ENCODE measurements at places on chromosomes 2 and 18.

GRCh38 chr18:3015851-3016250 is 2.9 kb upstream of the LPIN2 start:
- no peak for DNase-seq

DNA sequence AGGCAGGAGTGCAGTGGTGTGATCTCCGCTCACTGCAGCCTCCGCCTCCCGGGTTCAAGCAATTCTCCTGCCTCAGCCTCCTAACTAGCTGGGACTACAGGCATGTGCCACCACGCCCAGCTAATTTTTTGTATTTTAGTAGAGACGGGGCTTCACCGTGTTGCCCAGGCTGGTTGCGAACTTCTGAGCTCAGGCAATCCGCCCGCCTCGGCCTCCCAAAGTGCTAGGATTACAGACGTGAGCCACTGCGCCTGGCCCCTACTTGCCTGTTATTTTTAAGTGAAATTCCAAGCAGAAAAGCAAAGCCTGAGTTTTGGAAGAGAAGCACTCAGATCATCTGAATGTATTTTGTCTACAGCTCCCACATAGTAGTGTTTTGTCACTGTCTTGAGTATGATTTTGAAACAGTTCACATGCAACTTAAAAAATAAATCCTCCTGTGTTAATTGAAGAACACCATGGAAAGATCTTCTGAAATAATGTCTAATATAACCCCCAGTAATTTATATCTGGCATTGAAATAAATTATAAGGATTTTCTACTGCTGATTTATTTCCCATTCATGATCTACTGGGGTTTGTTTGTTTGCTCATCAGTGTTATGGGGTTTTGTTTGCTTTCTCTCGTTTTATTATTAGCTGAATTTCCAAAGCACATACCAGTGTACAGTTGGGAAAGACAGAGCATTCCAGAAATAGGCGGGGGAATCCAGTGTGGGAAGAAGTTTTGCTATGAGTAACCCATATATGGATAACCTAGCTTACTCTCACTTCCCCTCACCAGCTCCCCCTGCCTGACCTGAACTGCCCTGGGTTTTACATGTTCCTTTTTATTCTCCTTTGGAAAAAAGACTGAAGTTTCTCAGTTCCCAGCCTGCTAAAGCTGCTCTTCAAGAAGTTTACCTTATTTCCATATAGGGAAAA is 80.1 kb upstream of the MAP3K20 start:
- no peak for DNase-seq

DNA sequence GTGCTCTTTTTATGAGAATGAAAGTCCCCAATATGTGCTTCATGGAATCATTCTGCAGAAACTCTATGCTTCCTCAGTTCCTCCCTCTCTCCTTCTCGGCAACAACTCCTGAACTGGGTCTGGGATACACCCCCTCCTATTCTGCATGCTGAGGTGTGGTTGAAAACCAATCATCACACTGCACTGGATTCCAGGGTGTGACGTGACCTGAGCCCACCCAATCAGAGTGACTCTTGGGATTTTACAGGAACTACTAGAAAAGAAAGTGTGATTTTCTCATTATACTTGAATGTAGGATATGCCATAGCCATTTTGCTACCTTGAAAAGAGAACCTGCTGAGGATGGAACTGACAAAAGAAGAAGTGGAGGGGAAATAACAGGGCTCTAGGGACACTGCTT is 36.3 kb downstream of the ACVR1 start:
- no peak for DNase-seq

- no peak for DNase-seq
Observed at GRCh38 chr2:119049968-119050704, 108.1 kb downstream of the MARCO start.

DNA sequence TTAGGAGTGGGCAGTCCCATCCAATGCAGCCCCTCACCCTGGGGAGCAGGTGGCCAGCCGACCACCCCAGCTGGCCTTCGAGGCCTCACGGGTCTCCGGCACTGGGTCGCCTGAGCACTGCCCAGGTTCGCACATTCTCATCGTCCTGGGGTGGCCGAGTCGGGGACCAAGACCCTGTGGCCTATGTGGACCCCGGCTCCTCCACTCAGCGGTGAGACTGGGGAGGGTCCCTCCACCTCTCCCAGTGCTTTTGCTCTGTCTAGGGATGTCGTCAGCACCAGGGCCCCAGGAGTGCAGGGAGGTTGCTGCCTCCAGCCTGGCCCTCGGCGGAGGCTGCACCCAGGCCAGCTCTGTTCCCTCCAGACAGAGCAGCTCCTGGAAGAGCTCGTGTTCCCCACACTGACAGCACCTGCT is 89.6 kb downstream of the TPO start:
- no peak for DNase-seq

- DNase-seq: no peak
Observed at GRCh38 chr2:160411955-160412354, 81.7 kb downstream of the RBMS1 start.

GRCh38 chr18:78895207-78896001 is 84.2 kb upstream of the SALL3 start:
- no peak for DNase-seq

DNA sequence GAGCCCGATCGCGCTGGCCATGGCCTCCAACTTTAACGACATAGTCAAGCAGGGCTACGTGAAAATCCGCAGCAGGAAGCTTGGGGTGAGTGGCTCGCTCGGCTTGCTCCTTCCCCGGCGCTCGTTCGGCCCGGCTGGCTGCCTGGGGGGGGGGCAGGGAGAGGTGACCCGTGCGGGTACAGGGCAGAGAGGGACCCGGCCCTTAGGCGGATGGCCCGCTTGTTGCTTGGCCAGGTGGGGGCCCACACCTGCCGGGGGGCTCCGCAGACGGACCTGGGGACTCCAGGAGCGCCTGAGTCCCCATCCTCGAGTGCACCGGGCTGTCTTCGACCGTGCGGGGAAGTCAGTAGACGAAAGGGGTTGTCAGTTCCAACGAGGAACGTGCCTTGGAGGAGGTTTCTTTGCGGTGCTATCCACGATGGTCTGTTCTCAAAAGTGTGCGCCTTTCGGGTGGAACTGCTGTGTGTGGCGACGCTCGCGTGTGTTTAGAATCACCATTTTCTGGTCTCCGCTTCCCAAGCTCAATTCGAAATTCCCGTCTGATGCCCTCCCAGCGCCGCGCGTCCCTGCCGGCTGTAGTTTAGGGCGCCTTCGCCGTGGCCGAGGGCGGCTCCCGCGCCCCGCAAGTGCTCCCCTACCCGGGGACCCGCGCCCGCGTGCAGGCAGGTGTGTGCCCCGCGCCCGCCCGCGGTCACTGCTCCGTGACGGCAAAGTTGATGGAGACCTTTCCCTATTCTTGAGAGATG is 711 bp downstream of the DOK6 start:
- DNase-seq: peak; percentile 60

DNA sequence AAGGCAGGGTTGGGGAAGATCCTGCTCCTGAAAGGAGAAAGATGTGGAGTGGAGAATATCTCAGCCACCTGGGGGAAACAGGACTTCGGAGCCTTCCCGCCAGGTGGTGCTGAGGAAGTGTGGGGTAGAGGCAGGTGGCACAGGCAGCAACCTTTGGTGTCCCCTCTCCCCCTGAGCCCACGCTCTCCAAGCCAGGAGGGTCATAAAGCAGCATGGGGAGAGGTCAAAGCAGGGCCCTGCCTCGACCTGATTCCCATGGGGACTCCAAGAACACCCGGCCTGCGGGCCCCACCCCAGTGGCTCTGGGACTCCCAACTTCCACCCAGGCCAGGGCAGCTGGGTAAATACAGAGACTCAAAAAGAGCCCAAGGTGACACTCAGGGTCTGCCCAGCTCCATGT is 54.3 kb upstream of the SLC66A3 start:
- DNase-seq: no peak

GRCh38 chr2:190843890-190844699 is 36.5 kb upstream of the GLS start:
- DNase-seq: no peak

- no peak for DNase-seq
Observed at GRCh38 chr2:22520369-22521288, 864.4 kb upstream of the KLHL29 start.

- DNase-seq: no peak
Observed at GRCh38 chr2:24883946-24884345, 36.1 kb downstream of the ADCY3 start.

GRCh38 chr2:233053928-233054784 is 6.0 kb upstream of the INPP5D start:
- DNase-seq: peak; percentile 89

DNA sequence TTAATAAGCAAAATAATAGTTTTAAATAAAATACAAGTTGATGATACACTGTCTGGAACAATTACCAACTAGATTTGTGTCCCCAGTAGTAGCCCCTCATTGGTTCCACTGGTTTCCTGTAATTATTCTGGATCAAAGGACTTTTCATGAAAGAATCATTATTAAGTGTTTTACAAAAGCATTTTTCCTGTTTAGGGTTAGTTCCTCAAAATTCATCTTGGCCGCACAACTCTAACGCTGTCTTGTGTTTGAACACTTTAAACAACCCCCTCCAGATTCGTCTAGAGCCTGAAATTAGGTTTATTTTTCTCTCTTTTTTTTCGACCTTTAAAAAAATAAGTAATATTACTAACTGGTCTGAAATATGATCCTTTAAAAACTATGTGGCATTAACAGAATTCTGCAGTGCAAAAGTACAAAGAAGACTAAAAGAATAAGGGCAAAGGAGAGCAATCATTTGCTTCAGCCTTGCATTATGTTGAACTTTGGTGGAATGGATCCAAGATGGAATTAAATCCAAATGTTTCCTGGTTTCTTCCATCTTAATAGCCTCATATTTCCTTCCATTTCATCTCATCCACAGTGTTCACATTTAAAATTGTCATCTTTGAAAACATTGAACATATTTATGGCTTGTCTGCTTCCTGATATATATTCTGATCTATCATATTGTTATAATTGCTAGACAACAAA is 678.4 kb downstream of the IRS1 start:
- DNase-seq: no peak

- DNase-seq: peak; percentile 8
Observed at GRCh38 chr2:127618551-127619202, 27.3 kb upstream of the GPR17 start.

- DNase-seq: no peak
Observed at GRCh38 chr18:55296778-55297177, 291.2 kb downstream of the TCF4 start.

DNA sequence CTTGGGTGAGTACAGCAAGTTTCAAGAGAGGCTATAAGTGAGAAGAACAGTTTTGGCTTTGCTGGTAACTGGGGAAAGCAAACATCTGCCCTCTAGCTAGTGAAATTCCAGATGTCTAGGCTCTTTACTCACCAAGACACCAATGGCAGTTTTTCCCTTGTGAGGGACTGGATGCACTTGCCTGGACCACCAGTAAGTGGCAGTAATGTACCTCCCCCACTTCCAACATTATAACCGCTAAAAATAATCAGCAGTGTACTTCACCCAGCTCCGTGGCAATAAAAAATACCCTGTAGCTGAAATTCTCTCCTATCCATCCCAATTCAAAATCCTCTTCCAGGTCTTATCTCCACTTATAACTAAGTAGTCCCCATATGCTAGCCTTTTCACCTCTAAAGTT is 383.9 kb downstream of the ARHGAP15 start:
- DNase-seq: no peak

- DNase-seq: no peak
Observed at GRCh38 chr18:32930695-32931301, 158.0 kb upstream of the KLHL14 start.

GRCh38 chr2:227717687-227718567 is at the start of gene SLC19A3:
Gene SLC19A3, minus strand, starts transcription at chr2:227718028. Its CDS starts 15,710 bp downstream, at chr2:227702318.
- peak; percentile 46 for DNase-seq

DNA sequence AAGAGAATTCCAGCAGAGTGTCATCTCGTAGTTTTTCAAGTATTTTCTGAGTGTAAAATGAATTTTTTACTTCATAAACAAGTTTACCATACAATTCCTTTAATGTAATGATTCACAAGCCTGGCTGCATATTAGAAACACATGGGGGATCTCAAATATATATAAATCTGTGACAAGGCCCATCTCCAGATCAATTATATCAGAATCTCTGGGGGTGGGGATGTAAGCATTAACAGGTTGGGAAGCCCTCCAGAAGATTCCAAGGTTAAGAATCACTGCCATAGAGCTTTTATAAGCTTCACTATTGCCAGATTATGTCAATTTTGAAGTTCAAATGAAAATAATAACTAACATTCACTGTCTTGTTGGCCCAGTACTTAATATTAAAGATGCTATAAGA is 111.2 kb downstream of the BAZ2B start:
- DNase-seq: no peak

DNA sequence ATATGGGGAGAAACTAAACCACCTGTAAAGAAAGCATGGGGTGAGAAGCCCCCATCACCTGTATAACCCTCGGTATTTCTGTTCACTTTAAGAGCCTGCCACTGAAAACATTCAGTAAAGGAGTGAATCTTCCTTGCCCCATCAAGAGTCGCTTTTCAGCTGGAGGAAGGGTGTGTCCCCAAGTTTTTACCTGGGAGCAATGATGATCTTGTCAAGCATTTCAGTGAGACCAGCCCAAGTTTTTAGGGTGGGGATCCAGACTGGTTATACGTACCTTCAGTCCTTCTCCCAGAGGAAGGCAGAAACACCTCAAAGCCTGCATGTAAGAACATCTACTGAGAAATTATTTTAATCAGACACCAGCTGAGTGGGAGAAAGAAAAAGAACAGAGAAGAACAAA is at the start of gene DSG1:
TSS of gene DSG1 (plus strand) at position 301 of the 400 bp plus-strand sequence. CDS start 141 bp downstream, outside the sequence.
- DNase-seq: no peak

- DNase-seq: no peak
Observed at GRCh38 chr18:28366676-28367075, 189.7 kb upstream of the CDH2 start.

- DNase-seq: no peak
Observed at GRCh38 chr2:203730076-203730729, 23.8 kb downstream of the CD28 start.

GRCh38 chr2:63926815-63927214 is 85.1 kb downstream of the UGP2 start:
- DNase-seq: no peak

- no peak for DNase-seq
Observed at GRCh38 chr2:224513991-224514390, 71.2 kb downstream of the CUL3 start.

- DNase-seq: no peak
Observed at GRCh38 chr2:240129731-240130392, 6.2 kb downstream of the COPS9 start.

DNA sequence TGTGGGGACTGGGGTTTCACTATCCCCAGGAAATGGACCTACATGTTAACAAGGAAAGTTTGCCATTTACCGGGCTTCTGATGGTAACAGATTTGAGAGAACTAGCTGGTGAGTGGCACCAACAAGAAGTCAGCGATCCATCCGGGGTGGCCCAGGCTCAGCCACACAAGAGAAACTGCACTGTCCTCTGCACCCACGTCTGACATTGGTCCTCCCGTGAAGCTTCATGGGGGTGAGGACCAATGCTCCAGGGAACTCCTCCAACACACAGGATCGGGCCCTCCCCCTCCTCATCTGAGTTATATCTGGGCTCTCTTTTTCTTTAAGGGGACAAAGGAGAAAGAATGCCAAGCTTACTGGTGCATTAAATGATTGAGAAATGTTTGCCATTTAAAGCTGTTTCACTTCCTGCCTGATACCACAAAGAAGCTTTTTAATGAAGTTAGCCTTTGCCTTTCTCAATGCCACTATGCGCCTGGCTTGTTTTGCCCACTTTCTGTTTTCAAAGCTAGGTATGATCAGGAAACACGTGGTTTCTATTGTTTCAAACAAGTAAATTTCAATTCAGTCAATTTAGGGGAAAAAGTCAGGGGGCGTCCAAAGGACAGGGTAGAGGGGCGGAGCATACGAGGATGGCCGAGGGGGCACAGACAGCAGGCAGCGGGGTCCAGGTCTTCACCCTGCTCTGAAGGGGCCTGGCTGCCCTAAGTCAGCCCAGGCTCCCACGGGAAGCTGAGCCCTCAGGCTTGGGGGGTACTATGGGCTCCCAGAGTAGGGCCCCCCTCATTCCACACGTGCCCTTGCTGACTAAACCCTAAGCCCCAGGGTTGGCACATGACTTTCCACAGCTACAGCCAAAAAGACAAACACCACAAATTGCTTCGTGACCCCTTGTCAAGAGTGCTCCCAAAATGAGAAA is 204.0 kb upstream of the ID2 start:
- DNase-seq: no peak
